Heart left ventricle (tissue), 16 donors: ENCODE measurements at places on chromosomes 4 and X.

DNA sequence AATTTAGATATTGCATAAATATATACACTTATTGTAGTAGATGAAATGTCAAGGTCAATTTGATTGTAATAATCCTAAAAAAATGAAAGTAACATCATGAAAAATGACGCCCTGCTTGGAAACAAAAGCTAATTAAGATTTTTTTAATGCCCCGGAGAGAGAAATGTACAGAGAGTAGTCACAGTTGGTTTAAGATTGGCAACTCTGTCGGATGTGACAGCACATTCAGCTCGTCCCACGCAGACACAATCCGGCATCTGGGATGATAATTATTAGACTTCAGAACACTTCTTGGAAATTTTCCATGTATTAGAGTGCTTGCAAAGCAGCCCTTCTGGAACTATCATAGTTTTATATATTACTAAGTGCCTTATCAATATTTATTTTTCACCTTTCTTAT lies 478.0 kb downstream of the PDHA2 start:
- no peak for DNase-seq

- DNase-seq: no peak
Measured at GRCh38 chrX:111743316-111743715, 62.3 kb downstream of the ALG13 start.

DNA sequence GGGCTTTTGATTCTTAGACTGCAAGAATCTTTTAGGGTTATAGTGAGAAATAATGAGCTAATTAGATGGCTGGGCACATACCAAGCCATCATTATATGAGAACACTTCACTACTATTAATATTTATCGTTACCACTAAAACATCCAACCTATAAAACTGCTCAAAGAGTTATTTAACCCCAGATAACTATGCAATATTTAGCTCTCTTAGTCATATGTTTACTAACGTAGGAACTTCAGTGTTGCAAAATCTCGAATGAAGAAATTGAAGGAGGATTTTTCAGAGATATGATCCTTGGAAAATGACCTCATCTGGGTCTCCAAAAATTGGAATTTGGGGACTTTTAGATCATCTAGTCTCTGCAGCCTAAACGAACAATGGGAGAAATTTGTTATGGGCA lies 265.0 kb upstream of the RPS6KA3 start:
- no peak for DNase-seq

DNA sequence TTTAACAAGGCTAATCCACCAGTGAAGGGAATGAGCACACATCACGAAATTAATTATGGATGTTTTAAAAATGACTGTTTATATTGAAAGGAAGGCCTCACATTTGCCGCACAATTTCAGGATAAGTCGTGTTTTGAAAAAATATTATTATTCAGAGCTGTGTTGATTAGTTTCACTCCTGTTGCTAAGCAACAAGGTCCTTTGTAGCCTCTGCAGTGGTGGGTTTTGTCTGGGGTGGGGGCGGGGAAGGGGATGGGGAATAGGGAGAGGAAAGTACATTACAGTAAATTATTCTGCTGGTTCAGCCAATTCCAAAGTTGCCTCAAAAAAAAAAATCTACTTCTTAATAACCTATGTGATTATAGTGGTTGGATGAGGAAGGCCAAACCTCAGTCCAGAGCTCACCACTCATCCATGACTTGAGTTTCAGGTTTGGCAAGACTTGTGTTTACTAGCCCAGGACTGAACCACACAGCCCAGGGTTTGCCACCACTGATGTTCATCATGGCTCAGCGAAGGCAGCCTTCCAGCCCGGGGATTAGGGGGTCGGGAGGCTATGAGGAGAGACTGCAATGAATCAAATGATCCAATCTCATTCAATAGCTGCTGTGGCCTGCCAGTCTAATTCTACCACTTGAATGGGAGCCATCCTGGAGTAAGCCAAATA lies 162.5 kb upstream of the ATP6AP2 start:
- DNase-seq: no peak

DNA sequence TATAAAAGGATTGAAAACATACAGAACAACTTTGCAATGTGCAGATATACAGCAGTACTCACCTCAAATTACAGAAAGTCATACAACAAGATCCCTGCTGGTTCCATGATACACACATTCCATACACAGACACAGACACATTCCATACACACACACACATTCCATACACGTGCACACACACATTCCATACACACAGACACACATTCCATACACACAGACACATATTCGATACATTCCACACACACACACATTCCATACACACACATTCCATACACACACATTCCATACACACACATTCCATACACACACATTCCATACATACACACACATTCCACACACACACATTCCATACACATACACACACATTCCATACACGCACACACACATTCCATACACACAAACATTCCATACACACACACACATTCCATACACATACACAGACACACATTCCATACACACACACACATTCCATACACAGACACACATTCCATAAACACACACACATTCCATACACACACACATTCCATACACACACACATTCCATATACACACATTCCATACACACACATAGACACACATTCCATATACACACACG lies 13.7 kb downstream of the LINC00632 start:
- no peak for DNase-seq

DNA sequence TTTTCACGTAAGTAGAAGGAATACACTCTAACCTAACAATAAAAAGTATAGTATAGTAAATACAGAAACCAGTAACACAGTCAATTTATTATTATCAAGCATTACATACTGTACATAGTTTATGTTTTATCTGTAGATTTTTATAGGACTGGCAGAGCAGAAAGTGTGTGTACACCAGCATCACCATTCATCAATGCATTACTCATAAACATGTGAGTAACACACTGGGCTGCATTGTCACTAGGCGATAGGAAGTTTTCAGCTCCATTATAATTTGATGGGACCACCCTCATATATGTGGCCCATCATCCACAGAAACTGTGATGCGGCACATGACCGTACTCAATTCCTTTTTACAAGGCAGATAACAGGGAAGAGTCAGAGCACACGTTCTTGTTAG lies 137.8 kb upstream of the RBPJ start:
- DNase-seq: no peak

- no peak for DNase-seq
Measured at GRCh38 chrX:27731962-27732361, 75.8 kb upstream of the MAGEB10 start.

DNA sequence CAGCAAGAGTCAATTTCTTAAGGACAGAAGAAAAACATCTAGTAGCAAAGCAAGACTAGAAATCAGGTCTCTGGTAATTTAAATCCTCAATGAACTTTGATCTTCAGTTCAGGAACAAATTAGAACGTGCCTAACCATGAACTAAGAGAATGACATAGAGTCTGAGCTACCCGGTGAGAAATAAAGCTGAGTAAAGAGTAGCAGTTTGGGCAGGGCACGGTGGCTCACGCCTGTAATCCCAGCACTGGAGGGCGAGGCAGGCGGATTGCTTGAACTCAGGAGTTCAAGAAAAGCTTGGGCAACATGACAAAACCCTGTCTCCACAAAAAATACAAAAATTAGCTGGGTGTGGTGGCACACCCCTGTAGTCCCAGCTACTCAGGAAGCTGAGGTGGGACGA lies 37.7 kb downstream of the ACE2 start:
- DNase-seq: no peak

DNA sequence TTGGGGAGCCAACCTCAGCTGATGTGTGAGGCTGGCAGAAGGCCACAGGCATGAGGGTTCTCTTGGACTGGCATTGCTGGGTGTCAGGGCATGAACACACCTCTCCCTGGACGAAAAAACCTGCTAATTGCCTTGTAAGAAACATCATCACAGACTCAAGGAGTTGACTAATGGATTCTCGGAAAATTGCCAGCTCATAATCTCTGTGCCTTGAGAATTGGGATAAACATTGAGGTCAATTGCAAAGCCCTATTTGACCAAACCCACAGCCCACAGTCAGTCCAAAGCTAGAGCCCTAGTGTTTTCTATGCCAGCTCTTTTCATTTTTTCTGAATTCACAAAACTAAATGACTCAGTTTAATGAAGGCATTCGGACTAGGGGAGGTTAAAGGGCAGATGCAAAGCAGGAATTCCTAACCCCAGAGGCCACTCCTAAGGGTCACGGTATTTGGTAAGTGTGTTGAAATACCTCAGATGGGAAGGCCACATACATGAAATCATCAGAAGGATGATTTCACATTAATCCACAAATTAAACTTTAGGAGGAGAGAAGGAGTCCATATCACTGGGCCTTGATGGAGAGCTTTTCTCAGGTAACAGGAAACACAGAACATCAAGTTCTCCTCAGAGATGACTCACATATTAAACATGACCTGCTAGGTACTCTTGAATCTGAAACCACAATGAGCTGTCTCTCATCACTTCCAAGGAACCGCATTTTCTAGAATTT lies 39.0 kb upstream of the RASL11B start:
- no peak for DNase-seq

DNA sequence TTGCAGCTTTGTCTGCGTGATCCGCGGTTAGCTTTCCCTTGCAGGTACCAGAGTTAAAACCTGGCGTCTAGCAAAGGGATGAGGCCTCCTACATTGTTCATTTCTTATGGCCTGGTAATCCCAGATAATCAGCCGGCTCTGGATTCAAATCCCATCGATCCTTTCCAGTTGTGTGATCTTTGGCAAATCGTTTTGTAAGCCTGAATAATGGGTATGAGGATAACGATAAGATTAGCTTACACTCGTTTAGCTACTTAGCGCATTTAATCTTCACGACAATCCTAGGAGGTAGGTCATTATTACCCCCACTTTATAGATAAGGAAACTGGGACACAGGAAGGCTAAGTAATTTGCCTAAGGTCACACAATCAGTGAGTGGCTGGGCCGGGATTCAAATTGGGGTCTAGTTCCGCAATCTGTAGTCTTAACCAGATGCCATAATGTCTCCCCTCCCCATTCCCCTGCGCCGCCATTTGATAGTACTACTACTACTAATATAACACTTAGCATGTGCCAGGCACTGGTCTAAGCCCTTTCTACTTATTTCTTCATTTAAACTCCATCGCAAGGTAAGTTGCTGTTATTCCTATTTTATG lies 1.7 kb upstream of the UBA1 start:
- no peak for DNase-seq

DNA sequence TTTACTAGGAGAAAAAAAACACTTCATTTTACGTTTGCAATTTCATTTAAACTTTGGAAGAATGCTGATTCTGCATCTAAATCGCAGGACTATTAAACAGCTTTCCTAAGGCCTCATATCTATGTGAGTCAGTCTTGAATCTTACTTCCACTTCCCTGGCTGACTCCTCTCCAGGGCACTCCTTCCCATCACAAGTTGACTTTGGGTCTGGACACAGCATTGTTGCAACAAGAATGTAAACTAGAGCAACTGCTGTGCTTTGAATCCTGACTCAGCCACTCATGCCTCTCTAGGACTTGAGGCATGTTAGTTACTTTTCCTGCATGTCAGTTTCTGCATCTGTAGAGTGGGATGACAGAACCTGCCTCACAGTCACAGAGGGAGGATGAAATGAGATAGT lies 413.8 kb downstream of the FAT4 start:
- DNase-seq: no peak

- no peak for DNase-seq
Measured at GRCh38 chrX:39877905-39878304, 219.9 kb downstream of the BCOR start.

DNA sequence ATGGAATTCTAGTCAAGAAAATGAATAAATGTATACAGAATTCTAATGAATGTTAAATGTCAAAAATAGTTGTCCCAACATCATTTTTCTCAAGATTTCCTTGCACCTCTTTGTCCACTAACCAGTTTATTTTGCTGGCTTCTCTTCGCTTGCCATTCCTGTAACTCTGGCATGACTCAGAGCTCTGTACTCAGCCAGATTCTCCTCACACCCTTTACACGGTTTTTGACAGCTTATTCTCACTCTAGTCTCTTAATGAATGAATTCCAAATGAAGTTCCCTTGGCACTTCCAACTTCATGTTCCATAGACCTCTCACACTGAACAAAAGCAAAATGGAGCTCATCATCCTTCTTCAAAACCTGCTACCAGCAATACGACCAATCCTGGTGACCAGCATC lies 419.3 kb upstream of the SLIT2 start:
- no peak for DNase-seq

DNA sequence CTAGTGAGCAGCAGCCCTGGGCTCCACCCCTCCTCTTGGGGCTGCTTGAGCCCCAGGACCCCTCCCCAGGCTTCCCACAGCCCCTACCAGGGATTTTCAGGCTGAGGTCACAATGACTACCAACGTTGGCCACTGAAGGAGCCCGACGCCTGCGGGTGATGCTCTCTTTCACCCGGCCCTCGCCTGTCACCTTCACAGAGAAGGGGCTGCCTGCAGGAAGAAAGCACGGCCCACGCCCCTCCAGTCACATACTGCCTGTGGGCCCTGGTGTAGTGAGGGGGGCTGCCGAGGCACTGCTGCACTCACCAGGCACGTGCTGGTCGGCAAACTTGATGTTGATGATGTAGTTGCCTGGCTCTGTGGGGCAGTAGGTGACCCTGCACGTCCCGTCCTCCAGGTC lies 22.0 kb downstream of the FLNA start:
- no peak for DNase-seq

DNA sequence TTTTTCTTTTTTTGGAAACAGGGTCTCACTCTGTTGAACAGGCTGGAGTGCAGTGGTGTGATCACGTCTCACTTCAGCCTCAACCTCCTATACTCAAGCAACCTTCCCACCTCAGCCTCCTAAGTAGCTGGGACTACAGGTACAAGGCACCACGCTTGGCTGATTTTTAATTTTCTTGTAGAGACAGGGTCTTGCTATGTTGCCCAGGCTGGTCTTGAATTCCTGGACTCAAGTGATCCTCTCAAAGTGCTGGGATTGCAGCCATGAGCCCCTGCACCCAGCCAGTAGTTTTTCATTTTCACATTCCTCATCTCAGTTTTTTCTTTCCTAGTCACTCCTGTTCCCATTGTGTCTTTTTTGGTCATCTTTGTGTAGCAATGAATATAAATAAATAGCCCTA lies 11.1 kb downstream of the USO1 start:
- no peak for DNase-seq
